Neural progenitor cell (in vitro differentiated cells): ENCODE measurements at places on chromosomes 12 and 14. TPM values are rescaled to one million over a fixed set of nuclear protein-coding genes. Genes with fewer than 3 reads are reported as not detected.

The BCL2L14 gene
- not detected in 2 replicates for total RNA-seq

The PLEK2 gene
- total RNA-seq = not detected in 2 replicates

The TESPA1 gene
- total RNA-seq = not detected in 2 replicates

The SIRT4 gene
- total RNA-seq = 3.8 and 6.8 TPM in 2 replicates

The IL22 gene
- not detected in 2 replicates for total RNA-seq

The SDS gene
- 0.74 TPM in 1 of 2 replicates, not detected in the other for total RNA-seq

The BMAL2 gene
- 8.6 and 12.9 TPM in 2 replicates for total RNA-seq

The CD27 gene
- 0.43 TPM in 1 of 2 replicates, not detected in the other for total RNA-seq

The PMCH gene
- not detected in 2 replicates for total RNA-seq

The HPD gene
- not detected in 2 replicates for total RNA-seq

The OTX2 gene
- total RNA-seq = 453 and 513 TPM in 2 replicates

The RERGL gene
- total RNA-seq = not detected in 2 replicates

The KCNA5 gene
- 0.19 and 1.1 TPM in 2 replicates for total RNA-seq

The ART4 gene
- total RNA-seq = not detected in 2 replicates

The HEBP1 gene
- 7.4 and 8.6 TPM in 2 replicates for total RNA-seq

The C12orf56 gene
- 1.3 and 4.2 TPM in 2 replicates for total RNA-seq

The FKBP3 gene
- 149 and 209 TPM in 2 replicates for total RNA-seq

The RNASE7 gene
- not detected in 2 replicates for total RNA-seq

The LMNTD1 gene
- total RNA-seq = not detected in 2 replicates

The EIF2S3B gene
- 1.4 and 1.8 TPM in 2 replicates for total RNA-seq

The FBLN5 gene
- not detected in 2 replicates for total RNA-seq

The TC2N gene
- 3.8 and 5.8 TPM in 2 replicates for total RNA-seq

The SMIM41 gene
- not detected in 2 replicates for total RNA-seq
